NCI-H2171 treated with DMSO at 0.1 percent for 48 hours (cell line): ENCODE measurements at places on chromosomes 4 and X.
A peak's percentile ranks its signal among the peaks of the same experiment; 100 is the strongest.

GRCh38 chr4:68654946-68655721, 15.3 kb downstream of the UGT2B15 start:
- no peak for DNase-seq

DNA sequence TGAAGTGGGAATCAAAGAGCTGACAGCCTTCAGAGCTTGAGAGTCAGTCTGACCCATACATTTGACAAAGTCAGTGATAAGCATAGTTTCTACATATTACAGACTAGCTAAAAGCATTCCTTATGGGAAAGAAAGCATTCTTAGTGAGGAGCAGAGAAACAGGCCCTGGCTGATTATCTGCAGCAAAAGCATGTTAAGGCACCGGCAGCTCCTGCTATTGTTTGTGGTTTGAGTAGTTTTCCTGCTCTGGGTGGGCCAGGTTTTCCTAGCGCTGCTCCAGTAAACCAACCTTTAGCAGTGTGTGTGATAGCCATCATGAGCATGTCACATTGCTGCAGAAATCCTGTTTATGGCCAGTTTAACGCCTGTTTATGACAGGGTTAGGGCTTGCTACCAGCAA, 51.6 kb upstream of the WDR1 start:
- no peak for DNase-seq

DNA sequence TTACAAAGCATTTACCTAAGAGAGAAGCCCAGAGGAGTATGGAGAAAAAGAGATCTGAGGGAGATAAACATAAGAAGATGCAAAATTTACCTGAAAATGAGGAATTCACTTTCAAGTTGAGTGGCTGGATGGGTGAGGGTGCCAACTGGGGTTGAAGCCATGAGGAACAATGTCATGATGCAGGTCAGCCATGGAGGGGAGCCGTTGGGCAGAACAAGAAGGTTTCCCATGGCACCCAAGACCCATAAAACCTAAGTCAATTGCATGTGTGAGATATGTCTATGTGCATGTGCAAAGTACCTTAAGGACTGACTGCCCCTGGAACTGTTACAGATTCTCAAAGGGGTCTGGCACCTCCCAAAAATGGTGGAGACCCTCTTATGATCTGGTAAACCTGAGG, 46.6 kb upstream of the PRRG1 start:
- DNase-seq, result no peak

GRCh38 chr4:27024805-27025204, 164.2 kb downstream of the STIM2 start:
- DNase-seq, result no peak

- no peak for DNase-seq
These were observed 61.0 kb downstream of the CHST7 start for GRCh38 chrX:46634577-46634976.

- DNase-seq, result no peak
These were observed 449.7 kb downstream of the PCDH10 start for GRCh38 chr4:133598779-133599178.

DNA sequence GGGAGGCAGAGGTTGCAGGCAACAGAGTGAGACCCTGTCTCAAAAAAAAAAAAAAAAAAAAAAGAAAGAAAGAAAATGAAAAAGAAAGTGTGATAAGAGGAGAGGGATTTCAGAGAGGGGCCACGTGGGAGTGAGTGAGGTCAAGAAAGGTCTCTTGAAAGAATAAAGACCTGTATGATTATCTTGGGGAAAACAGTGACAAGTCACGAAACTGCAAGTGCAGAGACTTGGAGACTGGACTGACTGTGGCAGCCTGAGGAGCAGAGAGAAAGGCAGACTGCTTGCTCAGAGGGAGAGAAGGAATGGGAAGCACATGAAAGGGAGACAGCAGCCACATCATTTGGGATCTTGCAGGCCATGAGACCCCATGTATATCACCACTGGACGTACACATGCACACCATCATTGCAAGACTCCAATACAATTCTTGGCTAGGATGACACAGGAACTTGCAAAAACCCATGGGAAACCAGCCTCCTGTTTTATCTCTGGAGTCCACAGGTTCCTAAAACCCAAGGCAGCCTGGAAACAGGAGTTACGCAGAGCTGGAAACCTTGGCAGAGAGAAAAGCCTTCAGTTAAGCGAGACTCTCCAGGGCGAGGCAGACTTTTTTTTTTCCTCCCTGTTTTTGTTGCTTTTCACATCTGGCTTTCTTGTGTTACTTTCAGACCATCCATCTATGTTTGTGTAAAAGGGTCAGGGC, 207.0 kb upstream of the TBL1X start:
- no peak for DNase-seq

DNA sequence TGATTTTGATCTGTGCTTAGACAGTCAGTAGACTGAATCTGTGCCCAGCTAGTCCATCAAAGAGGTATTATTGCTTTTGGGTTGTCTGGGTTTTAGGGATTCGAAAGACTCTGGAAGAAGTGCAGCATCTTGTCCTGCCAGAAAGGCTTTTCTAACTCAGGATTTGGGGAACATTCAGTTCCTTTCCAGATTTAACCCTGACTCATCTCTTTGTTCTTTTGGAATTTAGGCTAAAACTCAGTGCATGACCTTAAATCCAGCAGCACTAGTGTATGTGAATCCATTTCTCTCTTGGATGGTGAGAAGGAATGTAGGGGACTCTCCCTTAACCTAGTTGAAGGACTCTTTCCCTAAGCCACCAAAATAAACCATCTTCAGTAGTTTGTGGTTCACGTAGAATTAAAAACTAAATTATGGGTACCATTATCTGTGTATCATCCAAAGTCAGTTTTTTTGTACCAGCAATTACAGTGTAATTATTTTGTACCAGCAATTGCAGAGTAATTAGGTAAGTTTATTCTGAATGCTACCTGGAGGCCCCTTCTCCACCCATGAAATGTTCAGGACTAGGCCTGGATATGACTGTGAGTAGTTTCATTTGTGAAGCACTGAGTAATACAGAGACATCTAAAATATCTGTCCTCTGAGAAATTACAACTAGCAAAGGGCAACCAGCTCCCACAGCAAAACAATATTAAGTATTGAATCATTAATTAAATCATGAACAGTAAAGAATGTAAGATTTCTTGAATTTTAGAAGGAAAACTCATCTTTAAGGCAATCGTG, 384.0 kb downstream of the TMA16 start:
- no peak for DNase-seq

- no peak for DNase-seq
These were observed 97.6 kb downstream of the AKAP4 start for GRCh38 chrX:50103176-50103575.

- DNase-seq, result no peak
These were observed 56.4 kb upstream of the VEGFC start for GRCh38 chr4:176849076-176849475.

GRCh38 chr4:16627999-16628398, 270.4 kb downstream of the LDB2 start:
- DNase-seq, result no peak

DNA sequence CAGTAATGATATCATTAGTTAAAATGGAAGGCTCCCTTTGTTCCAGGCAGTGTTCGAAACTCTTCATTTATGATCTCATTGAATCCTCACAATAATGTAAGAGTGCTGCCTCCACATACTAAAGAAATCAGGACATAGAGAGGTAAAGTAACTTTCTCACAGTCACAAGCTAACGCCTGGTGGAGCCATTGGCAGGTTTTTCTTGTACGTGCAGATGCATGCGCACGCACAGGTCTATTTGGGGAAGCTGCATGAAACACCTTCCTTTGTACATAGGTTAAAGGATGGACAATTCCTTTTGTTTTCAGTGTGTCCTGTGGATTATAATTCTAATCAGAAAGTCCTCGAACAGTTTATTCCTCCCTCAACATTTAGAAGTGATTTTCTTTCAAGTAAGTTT, 176.2 kb downstream of the RAPGEF2 start:
- DNase-seq, result no peak

- no peak for DNase-seq
These were observed 31.2 kb downstream of the PPP2R3B start for GRCh38 chrX:355329-356050.

GRCh38 chr4:11608992-11609391, 180.3 kb upstream of the HS3ST1 start:
- DNase-seq, result no peak

GRCh38 chr4:1358421-1359143, 11.6 kb downstream of the UVSSA start:
- no peak for DNase-seq

- peak; percentile 35 for DNase-seq
These were observed 148.6 kb downstream of the GC start for GRCh38 chr4:71635139-71635748.

- DNase-seq, result no peak
These were observed 69.6 kb downstream of the KIT start for GRCh38 chr4:54727346-54727745.

GRCh38 chr4:15851969-15852368, 73.8 kb downstream of the CD38 start:
- DNase-seq, result no peak

GRCh38 chr4:656436-657337, 17.4 kb downstream of the ATP5ME start:
- DNase-seq, result no peak

DNA sequence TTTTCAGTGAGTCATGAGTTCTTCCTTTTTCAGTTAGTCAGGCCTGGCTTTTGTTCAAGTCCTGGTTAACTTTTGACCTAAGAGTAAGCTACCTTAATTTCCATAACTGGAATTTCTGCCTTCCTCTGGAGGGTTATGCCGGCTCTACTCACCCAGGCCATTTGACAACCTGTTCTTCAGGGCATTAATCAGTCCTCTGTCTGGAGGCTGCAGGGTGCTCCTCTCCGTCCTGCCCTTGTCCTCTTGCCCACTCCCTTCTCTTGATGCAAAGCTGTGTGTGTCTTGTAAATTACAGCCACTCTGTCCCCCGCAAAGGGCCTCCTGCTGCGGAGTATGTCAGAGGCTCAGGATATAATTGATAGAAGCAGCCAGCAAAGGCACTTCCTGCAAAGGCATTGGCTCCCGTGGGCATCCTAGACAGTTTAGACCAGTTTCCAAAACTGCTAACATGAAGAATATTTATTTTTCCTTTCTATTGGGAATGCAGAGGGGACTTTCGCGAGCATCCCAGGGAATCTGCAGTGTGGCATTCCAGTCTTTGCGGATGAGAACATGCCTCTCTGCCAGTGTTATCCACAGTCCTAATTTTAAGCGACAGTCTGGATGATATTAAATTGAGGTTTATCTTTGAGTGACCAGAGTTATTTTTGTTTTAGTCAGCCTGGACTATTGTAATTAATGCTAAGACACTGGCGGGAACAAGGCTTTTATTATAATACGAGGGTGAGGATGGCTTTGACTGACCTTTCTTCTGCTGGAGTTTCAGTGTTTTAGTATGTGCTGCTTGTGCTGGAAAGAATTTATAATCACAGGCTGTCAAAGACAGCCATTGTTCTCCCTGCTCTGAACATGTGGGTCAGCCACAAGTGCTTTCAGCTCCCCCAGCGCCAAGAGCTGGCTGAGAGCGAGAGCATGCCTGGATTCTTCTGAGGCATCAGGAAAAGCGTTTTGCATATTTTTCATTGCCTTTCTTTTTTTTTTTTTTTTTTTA, 74.2 kb downstream of the LIMCH1 start:
- DNase-seq, result no peak

DNA sequence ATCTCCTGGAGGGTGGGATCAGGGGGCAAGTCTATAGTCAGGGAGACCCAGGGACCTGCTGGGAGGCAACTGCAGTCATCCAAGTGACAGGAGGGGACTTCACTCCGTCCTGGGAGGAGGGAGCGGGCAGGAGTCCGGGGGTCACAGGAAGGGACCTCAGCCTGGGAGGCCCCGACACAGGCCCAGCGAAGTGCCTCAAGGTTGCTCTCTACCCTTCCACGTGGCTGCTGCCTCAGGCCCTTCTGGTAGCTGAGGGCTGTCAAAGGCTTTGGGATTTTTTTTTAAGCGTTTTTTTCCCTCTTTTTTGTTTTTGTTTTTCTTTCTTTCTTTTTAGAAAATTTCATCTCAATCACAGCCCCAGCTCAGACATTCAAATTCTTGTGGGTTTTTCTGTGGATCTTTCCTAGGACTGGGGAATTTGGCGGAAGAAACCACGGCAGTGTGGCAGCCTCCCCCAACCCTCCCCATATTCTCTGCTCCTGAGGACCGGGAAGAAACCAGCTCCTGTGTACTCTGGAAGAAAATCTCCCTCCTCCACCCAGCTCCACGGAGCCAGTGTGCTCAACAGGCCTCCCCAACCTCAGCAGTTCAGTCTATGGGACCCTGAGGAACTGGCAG, 1.4 kb upstream of the HAUS7 start:
- DNase-seq, result no peak

DNA sequence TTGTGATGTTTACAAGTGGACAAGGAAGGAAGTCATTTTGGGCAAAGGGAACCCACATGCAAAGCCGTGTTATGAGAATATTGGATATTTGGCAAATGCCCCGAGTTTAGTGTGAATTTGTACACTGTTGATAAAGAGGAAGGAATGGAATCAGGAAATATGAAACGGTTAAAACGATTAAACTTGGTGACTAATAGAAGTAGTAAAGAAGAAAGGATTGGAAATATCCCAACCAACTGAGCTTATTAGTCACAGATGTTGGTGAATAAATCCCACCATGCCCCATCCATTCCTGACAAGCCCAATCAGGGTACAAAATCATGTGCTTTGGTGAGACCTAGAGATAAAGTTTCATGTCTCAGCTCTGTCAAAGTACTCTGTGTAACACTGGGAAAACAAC, 22.0 kb downstream of the ARHGAP24 start:
- DNase-seq, result no peak

GRCh38 chr4:185534511-185534865, 819 bp downstream of the PDLIM3 start:
- no peak for DNase-seq

DNA sequence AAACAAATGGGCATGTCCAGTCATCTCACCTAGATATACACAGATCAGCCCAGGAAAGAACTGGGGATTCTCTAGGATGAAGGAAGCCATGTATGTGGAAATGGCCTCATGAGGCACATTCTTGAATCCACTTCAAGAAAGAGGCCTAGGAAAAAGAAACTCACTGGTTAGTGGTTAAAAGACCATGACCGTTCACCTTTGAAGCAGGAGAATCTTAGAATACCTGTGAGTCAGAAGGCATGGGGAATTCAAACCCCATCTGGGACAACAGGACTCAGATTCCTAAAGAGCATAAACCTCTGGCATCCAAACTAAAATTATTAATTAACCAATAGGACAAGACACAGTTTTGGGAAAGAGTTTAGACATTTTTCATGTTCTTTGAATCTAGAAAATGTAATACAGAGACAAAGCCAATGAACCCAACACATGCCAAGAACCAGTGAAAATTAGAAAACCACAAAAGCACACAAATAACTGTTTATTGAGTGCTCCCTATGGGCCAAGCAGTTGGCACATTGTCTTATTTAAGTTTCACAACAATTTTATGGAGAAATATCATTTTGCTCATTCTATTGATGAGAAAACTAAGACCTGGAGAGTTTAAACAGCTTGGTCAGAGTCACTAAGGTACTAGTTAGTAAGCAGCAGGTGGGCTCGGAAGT, 97.5 kb downstream of the NPNT start:
- no peak for DNase-seq

- no peak for DNase-seq
These were observed 25.1 kb upstream of the PLAC8 start for GRCh38 chr4:83139514-83140156.
